ENCODE measurements at places on chromosomes 3 and 15.

GRCh38 chr15:55917881-55918296 is 75.5 kb downstream of the NEDD4 start:
- DNase-seq, result no peak

DNA sequence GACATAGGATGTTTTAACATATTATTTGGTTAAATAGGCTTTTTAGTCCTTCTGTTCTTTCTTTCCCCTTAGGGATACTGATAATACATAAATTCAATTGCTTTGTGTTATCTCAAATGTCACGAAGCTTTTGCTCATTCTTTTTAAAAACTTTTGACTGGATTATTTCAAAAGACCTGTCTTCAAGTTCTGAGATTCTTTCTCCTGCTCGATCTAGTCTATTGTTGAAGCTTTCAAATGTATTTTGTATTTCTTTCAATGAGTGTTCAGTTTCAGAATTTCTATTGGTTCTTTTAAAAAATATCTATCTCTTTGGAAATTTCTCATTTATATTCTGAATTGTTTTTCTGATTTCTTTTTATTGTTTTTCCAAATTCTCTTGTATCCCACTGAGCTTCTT is 16.9 kb downstream of the IL20RB start:
- DNase-seq, result no peak

GRCh38 chr15:67164401-67164791 is 90.1 kb downstream of the AAGAB start:
- no peak for DNase-seq

DNA sequence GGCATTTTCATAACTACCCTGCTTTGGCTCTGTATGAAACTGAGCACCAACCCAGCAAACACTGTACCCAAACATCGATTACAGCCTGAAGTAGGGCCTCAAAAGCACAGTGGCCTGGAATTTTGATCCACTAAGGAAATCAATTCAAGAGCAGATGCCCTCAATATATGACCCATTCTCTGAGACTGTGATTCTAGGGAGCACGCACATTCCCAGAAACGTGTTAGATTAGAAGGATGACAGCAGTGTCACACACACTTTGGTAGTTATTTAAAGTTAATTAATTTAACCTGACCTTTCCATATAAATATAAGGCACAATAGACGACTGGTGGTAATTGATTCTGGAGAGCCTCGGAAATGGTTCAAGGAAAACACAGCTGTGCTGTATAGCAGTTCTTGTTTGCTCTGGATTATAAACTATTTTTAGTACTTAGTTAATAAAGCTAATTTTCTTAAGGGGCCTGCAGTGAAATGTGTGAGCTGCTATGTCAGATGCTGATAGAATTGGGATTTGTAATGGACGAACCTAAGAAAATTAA is 126.3 kb upstream of the ZNF385D start:
- no peak for DNase-seq

- no peak for DNase-seq
Observed at GRCh38 chr3:23258110-23258509, 55.0 kb downstream of the UBE2E2 start.

DNA sequence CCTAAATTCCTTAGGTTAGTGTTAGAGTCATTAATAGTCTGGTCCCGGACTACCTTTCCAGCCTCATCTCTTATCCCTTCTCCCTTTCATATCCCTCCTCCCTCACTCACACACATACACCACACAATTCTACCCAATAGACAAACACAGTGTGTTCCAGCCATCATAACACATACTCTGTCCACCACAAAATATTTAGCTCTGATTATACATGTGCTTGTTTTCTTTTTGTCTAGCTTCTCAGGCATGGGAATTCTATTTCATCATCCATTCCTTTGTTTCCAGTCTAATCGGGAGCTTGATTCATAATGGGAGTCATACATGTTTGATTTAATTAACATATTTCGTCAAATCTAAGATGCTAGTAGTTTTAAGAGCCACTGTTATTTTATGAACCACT is 161.8 kb upstream of the BFSP2 start:
- DNase-seq, result no peak

- no peak for DNase-seq
Observed at GRCh38 chr3:180359061-180359952, 242.7 kb upstream of the TTC14 start.

GRCh38 chr15:66069751-66070150 is 183.8 kb downstream of the MEGF11 start:
- no peak for DNase-seq

- DNase-seq, result no peak
Observed at GRCh38 chr3:194050782-194051320, 85.1 kb upstream of the HES1 start.

GRCh38 chr15:25375557-25375956 is 63.3 kb downstream of the UBE3A start:
- DNase-seq, result no peak

GRCh38 chr15:78360367-78360801 is 20.2 kb downstream of the CRABP1 start:
- DNase-seq, result no peak

GRCh38 chr15:85580879-85581278 is 200.5 kb downstream of the AKAP13 start:
- DNase-seq, result no peak

GRCh38 chr15:70249616-70250015 is 151.9 kb upstream of the TLE3 start:
- no peak for DNase-seq

DNA sequence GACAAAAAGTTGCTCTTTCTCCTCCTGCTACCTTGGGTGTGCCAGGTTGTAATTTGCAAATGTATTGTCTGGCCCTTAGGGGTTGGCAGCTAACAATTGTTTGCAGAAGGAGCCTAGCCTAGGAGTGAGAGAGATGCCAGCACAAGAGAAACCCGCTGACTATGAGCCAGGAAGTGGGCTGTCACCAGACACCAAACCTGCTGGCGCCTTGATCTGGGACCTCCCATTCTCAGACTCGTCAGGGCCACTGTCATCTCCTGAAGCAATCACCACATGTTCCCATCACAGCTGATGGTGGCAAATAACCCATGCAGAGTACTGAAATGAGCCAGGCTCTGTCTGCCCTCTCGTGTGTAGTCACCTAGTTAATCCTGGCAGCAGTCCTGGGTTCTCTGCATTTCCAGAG is 406.4 kb upstream of the NPAP1 start:
- DNase-seq, result no peak

DNA sequence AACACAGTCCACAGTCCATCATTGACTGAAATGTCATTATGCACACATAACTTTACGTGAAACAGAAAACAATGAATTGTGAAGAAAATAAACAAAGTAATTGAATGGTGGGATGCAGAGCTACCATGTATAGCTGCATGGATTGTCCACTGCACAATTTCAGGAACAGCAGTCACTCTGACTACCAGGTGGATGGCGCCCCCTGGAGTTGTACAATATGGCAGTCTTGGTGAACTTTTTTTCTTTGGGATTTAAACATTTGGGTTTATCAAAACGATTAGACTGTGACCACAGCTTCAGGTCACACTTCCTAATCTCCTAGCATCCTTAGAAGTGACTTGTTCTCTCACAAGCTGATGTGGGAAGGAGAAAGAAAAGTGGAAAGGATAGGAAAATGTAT is 48.9 kb upstream of the TCF12 start:
- DNase-seq, result no peak

DNA sequence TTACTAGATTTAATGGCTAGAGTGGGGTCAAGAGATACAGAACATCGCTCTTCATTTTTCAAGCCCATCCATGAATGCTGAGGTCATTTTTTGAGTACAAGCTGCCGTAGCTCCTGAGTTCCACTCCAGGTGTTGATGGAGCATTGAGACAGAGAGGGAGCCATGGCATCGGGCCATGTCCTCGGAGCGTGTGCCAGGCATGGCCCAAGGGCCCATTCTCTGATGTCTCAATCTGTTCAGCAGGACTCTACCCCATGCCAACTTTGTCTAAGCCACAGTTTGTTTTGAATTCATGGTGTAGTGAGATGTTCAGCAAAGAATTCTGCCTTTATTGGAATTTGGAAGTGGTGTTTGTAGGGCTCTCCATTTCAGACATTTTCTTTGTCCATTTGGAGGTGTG is 110.5 kb upstream of the ADAMTS9 start:
- no peak for DNase-seq

DNA sequence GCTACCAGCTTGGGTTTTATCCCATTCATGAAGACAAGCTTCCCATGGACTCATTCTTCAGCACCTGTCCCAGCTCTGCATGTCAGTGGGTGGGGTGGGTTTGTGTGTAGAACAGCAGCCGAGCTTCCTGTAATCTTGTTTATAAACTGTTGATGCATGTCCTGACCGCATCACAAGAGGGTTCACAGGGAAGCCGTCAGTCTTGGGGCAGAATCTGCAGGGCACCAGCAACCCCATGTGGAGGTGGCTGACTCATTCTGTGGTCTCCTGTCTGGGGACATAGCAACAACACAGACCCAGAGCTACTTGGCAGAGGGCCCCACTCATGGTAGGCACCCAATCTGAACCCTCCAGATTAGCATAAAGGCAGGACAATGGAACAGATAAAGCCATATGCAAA is 35.6 kb downstream of the DAPK2 start:
- DNase-seq, result peak; percentile 61

Data from stimulated activated CD8-positive, alpha-beta memory T cell treated with anti-CD3 and anti-CD28 coated beads, Interleukin-7, amount 100 ng/mL, for 24 hours (primary cell).